ENCODE measurements at places on chromosomes 3 and 15.

- no peak for DNase-seq
Measured at GRCh38 chr3:6861625-6862000, 698 bp downstream of the GRM7 start.

DNA sequence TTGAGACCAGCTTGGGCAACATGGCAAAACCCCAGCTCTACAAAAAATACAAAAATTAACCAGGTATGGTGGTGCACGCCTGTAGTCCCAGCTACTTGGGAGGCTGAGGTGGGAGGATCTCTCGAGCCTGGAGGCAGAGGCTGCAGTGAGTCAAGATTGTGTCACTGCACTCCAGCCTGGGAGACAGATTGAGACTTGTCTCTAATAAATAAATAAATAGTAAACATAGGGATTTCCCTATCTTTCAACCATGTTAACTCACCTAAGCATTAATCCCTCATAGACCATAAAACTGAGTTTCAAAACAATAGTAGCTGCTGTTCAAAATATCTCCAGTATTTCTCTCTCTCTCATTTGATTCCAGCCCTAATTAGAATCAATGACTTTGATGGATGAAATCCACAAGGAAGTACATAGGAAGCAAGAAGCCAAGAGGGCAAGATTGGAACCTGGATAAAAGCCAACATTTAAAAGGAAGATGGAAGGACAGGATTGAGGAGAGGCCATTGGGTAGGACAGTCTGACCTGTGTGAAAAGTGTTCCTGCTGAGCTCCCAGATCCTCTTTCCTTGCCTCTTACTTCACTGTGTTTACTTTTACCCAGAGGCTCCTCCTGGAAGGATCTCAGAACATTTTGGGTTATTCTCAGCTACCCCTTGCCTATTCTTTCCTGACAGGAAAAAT, 12.4 kb upstream of the TTBK2 start:
- no peak for DNase-seq

GRCh38 chr3:19702416-19703078, 231.5 kb downstream of the EFHB start:
- peak; percentile 12 for DNase-seq

- no peak for DNase-seq
Measured at GRCh38 chr3:48679411-48680391, 6.0 kb downstream of the NCKIPSD start.

DNA sequence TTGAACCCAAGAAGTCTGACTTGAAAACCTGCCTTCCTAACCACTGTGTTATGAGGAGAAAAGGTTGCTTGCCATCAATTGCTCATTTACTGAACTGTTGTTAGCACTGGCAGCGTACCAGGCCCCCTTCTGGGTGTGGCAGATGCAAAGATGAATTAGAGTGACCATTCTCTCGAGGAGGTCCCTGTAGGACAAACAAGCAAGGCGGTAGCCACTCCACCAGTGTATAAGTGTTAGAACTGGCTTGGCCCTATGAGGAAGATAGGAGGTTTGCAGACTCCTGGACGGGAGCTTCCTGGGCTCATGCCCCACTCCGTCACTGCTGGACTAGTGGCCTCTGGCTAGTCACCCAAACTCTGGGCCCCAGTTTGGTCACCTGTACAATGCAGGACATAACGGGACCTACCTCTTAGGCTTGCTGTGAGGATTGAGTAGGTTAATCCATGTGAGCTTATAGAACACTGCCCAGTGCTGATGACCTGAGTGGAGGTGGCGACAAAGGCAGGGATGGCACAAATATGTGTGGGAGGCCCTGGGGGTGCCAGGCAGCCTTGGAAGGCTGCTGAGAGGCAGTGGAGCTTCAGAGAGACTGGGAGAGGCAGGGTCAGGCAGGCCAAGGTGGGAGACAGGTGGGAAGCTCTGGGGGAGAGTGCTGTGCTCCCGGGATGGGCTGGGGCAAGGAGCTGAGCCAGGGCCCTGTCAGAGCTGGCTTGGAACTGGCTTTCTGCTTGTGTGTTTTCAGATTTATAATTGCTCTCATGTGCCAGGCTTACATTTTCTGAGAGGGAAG, 145.9 kb downstream of the DNAJB8 start:
- no peak for DNase-seq

DNA sequence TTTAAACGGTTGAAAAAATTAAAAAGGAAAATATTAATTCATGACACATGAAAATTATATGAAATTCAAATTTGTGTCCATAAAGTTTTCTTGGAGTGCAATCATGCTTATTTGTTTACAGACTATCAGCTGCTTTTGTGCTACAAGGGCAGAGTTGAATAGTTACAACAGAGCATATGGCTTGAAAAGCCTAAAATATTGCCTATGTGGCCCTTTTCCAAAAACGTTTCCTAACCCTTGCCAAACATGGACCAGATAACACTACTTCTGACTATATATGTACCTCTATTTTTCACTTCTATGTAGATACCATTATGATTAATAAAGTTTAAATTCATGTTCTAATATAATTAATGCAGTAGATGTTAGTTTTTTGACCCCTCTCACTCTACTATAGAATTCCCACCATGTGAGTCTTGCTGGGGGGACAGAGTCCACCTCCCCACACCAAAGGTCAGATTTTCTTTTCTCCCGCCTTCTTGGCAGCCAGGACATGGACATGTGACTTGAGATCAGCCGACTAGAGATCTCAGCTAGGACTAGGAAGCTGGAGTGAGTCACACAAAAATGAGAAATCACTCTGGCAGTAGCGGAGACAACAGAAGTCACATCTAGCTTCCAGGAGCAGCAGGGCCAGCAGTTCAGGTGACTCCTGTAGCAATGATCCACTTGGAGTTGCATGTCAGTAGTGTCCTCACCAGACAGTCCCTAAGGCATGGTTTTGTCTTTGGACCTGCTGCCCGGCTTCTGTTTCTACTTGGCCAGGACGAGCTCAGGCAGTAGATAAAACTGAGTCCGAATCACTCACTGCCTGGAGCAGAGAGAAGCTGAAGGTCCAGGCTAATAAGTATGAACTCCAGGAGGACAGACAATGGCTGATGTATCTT, 22.4 kb downstream of the CIAO2A start:
- DNase-seq, result peak; percentile 53

DNA sequence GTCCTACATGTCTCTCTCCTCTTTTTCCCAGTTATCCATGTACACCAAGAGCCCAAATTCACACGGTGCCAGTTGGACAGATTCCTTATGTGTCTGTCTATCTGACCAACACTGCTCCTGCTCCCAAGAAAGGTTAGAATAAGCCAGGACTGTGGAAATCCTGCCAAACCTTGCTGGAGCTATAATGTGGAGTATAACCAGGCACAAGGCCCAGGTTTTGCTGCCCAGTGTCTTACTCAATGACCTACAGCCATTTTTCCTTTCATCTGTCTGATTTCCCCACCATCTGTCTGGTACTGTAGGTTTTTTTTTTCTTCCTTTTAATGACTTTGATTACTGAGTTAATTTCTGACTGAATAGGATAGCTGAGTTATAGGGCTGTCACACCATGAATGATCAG, 26.5 kb upstream of the MINDY4B start:
- no peak for DNase-seq

DNA sequence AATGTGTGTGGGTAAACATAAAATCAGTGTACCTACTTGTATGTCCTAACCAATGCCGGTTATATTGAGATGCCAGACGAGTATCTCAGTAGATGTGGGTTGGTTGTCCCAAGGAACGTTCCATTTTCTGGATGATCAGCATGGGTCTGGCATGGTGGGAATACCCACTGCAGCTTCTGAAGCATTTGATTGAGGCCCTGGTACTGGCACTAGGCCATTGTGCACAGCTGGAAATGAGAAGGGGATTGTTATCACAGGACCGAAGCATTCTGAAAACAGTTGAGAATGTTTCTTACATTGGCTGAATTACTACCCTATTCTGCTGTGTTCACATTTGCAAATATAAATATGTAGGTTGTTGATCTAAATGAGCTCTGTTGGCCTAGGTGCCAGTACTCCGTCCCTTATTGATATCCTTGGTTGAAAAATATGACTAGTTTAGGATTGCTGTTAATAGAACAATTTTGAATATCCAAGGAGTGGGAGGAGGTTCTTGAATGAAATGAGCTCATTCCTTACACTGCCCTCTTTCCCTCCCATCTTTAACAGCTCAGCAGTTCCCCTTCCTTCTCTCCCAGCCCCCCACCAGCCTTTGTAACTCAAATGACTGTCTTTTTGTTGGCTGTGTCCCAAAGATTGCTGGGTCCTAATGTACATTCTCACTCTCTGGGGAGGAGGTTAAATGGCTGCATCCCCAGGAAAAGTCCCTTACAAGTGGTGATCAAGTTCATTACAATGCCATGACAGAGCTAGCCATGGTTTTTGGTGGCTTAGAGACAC, 293.3 kb upstream of the TPM1 start:
- no peak for DNase-seq

- no peak for DNase-seq
Measured at GRCh38 chr3:79737530-79737929, 30.3 kb downstream of the ROBO1 start.

DNA sequence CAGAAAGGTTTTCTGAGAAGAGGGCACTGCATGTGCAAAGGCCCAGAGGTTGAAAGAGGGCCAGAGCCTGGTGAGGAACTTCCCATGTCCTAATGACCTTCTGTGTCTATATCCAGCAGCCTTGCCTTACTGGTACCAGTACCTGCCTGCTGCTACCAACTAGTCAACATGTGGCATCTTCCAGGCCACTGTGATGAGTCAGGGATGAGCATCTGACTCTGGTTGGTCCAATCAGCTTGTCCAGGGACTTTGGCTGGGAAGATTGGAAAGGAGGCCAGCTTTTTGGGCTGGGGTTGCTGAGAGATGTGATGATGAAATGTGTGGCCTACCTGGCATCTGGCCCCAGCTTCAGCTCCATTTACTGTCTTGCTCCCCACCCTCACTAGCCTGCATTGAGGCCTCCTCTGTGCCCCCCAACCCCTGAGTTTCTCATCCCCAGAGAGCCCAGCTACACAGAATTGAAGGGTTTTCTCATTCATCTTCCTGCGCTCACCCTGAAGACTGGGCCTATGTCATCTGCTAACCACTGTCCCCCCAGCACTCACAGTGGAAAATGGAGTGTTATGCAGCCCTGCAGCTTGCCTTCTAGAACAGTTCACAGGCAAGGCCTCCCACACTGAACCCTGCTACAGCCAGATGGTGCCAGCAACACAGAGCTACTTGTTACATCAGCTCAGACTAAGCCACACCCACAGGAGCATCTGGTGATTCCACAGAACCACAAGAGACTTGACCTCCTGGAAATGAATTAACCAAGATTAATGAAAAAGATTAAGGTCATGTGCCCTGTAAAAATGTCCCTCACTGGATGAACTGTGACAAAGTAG, 1.3 kb upstream of the TWF2 start:
- peak; percentile 77 for DNase-seq

- no peak for DNase-seq
Measured at GRCh38 chr3:58434511-58434910, 879 bp upstream of the PDHB start.

DNA sequence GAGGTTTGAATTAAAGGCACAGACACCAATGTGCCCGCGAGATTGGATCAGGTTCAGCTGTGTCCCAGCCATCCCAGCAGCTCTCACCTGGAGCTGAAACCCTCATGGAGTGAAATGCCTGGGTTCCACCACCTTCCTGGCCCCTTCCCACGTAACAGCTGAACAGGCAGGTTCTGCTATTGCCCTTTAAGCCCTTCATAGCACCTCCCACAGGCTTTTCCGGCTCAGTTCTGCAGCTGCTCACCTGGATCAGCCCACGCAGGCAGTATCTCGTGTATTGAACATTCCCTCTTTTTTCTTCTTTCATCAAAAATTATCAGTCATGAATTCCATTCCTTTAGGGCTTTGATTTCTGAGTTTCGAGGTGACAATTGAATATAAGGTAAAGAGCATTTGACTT, 129.8 kb downstream of the SLC9A9 start:
- DNase-seq, result no peak

- DNase-seq, result no peak
Measured at GRCh38 chr3:128933213-128933921, 53.9 kb downstream of the ACAD9 start.

- DNase-seq, result no peak
Measured at GRCh38 chr3:180693656-180694055, 14.4 kb upstream of the CCDC39 start.

DNA sequence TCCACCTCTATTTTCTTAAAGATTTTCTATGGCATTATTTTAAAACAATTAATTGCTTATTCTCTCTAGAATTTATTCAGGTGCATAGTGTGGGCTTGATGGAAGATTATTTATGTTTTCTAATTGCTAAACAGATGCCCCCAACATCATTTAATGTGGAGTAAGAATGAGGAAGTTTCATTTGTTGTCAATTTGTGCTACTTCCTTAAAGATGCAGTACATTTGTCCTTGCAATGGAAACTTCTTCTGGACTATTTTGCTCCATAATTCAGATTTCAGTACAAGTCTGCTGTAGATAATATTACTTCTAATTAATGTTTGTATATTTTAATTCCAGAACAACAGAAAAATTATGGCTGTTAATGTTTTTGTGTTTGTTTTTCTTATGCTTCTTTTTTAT, 104.8 kb downstream of the TGFBR2 start:
- no peak for DNase-seq

GRCh38 chr3:12357456-12357855, 68.6 kb downstream of the PPARG start:
- DNase-seq, result no peak

GRCh38 chr15:88894348-88894818, 961 bp downstream of the HAPLN3 start:
- no peak for DNase-seq

GRCh38 chr3:197345390-197345789, 47.0 kb upstream of the DLG1 start:
- DNase-seq, result no peak

DNA sequence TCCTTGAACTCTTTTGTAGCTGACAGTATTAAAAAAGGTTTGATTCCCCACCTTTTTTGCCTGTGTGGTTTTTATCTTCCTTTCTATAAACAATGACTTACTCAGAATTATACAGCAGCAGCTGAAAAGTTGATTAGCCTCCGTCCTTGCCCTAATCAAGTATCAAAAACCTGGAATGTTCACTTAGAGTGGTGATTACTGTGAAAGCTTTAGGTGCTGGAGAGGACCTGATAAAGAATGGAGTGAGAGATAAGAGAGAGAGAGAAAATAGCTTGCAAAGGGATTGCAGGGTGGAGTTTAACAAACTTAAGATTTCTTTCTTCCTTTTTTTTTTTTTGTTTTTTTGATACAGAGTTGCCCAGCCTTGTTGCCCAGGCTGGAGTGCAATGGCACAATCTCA, 6.7 kb downstream of the CGNL1 start:
- no peak for DNase-seq

DNA sequence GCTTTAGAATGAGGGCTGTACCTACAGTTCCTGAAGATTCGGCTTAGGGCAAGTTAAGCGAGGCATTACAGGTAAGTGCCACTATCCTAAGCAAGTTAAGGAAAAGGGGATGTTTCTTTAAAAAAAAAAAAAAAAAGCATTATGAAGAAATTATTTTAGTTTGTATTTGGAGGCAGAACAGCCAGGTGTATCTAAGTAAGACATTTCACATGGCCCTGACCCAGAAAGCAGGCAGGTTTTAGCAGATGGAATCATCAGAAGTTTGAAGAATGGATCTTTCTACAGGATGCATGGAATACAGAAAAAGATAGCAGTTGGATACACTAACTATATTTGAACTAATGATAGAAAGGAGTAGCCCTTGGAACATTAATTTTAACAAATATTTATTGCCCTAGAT, 105.6 kb downstream of the OSBPL10 start:
- no peak for DNase-seq
